ENCODE measurements at places on chromosomes 2 and 18.

GRCh38 chr2:109335631-109336176, 206.7 kb downstream of the SH3RF3 start:
- DNase-seq, result no peak

GRCh38 chr2:59184276-59185020, 943.3 kb upstream of the FANCL start:
- no peak for DNase-seq

DNA sequence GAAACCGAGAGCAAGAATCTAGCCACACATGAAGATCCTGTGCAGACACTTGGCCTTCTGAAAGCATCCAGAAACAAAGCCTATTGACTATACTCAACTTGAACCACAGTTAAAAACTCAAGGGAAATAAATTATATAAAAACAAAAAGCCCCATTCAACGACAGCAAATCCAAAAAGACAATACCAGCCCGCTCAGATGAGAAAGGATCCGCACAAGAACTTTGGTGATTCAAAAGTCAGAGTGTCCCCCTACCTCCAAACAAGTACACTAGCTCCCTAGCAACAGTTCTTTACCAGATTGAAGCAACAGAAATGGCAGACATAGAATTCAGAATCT, 163.2 kb downstream of the WDPCP start:
- DNase-seq, result no peak

- no peak for DNase-seq
Observed at GRCh38 chr2:234344012-234344411, 152.9 kb downstream of the ARL4C start.
